Cerebellar nuclear complex (tissue), 1 donor: ENCODE measurements at places on chromosomes 1 and 21.

DNA sequence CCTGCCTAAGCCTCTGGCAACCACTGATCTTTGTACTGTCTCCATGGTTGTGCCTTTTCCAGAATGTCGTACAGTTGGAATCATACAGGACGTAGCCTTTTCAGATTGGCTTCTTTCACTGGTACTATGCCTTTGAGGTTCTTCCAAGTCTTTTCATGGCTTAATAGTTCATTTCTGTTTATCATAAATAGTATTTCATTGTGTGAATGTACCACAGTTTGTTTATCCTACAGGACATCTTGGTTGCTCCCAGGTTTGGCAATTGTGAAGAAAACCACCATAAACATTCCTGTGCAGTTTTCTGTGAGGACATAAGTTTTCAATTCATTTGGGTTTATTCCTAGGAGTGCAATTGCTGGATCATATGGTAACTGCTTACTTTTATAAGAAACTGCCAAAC lies 190.6 kb upstream of the RAB4A start:
- no peak for DNase-seq

DNA sequence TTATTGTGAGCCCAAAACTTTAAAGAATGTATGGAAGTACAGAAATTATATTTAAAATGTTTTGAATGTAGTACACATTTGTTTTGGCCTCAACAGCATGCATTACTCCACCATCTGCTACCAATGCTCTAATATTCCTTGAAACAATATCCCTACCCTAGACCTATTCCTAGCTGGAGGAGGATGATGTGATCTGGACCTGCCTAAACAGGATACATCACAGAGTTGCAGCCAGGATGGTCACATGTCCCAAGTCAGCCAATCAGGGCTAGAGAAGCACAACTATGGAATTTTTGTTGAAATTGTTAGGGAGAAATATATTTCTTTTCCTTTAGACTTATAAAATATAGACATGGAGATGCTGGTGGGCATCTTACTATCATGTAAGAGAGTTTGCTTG lies 623.3 kb upstream of the NR5A2 start:
- no peak for DNase-seq

DNA sequence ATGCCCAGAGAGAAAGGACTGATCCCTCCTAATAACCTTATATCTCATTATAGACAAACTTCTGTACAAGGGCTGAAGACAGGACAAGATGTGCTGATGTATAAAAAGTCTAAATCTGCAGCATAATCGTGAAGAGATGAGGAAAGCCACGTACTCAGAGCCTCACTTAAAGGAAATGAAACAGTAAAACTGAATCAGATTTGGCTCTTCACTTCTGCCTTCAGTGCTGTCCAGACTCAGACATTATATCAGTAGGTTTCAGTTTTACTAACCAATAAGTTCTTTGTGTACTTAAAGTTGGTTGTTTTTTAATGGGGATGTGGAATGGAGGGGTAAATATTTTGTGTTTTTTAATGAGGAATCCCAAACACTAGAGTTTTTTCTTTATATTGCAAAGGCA lies 45.3 kb upstream of the RGS1 start:
- DNase-seq: no peak

- no peak for DNase-seq
These were observed at the start of gene PLEKHM2 for GRCh38 chr1:15684042-15684461. PLEKHM2 (plus strand) TSS chr1:15684320; CDS start chr1:15684559, 239 bp downstream.

- DNase-seq: no peak
These were observed 9.4 kb downstream of the PROX1 start for GRCh38 chr1:213997038-213997771.

DNA sequence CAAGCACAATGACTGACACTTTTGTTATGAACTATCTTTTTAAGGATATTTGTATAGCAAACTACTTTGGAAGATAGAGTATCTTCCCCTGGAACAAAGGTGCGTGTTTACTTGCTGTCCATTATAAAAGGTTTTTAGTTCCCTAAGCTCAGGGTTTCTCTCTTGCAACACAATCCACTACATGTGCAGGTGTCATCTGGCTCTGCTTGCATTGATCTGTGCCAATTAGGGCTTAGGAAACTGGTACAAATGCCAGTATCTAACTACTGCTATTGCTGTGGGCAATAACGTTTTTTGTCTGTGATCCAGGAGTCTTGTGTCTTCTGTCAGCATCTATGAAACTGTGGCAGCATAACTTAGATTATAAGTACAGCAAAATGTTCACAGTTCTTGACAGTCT lies 68.3 kb upstream of the ABCD3 start:
- DNase-seq: no peak

- no peak for DNase-seq
These were observed 15.8 kb downstream of the THRAP3 start for GRCh38 chr1:36239941-36240637.

GRCh38 chr1:175191659-175192058 lies 917 bp downstream of the KIAA0040 start:
- no peak for DNase-seq
